ENCODE measurements at places on chromosomes 3 and 15.

- DNase-seq = peak; percentile 44
These were observed 6.3 kb upstream of the GTPBP8 start for GRCh38 chr3:112984485-112984884.

DNA sequence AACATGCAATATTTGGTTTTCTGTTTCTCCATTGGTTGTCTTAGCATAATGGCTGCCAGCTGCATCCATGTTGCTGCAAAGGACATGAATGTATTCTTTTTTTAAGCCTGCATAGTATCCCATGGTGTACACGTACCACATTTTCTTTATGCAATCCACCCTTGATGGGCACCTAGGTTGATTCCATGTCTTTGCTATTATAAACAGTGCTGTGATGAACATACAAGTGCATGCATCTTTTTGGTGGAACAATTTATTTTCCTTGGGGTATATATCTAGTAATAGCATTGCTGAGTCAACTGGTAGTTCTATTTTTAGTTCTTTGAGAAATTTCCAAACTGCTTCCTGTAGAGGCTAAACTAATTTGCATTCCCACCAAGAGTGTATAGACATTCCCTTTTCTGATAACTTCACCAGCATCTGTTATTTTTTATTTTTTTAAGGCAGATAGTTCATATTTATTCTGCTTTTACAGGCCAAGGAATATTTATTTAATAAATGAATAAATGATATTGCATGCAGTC is 62.4 kb upstream of the NPHP3 start:
- no peak for DNase-seq

DNA sequence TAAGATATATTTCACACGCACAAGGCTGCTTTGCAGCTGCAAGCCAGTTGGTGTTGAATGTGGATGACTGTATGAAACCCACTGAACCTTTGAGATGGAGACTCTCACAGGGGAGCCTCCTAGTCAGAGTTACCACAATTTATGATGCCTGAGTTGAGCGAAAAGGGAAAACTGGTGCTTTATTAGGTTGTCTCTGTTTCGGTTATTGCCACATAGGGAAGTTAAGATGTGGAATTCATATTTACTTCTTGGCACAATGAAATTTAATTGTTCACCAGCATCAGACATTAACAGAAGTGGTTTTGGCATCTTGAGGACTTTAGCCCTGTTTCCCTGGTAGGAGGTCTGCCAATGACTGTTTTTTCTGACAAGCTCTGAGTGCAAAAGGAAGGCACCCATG is 358.2 kb downstream of the SQOR start:
- no peak for DNase-seq

- no peak for DNase-seq
These were observed 53.7 kb downstream of the CHSY1 start for GRCh38 chr15:101198031-101198575.

GRCh38 chr3:100709842-100710260 is 557 bp downstream of the TFG start:
- no peak for DNase-seq

DNA sequence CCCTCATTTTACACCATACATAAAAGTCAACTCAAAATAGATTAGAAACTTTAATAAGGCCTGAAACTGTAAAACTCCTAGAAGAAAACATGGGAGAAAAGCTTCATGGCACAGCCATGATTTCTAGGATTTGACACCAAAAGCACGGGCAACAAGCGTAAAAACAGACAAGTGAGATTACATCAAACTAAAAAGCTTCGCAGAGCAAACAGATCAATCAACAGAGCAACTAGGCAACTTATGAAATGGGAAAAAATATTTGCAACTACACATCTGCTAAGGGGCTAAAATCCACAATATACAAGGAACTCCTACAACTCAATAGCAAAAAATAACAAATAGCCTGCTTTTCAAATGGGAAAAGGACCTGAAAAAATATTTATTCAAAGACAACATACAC is 26.1 kb downstream of the ZNF148 start:
- no peak for DNase-seq

GRCh38 chr3:5006755-5007202 is 27.5 kb downstream of the BHLHE40 start:
- no peak for DNase-seq
